ENCODE measurements at places on chromosomes 6 and 20.

DNA sequence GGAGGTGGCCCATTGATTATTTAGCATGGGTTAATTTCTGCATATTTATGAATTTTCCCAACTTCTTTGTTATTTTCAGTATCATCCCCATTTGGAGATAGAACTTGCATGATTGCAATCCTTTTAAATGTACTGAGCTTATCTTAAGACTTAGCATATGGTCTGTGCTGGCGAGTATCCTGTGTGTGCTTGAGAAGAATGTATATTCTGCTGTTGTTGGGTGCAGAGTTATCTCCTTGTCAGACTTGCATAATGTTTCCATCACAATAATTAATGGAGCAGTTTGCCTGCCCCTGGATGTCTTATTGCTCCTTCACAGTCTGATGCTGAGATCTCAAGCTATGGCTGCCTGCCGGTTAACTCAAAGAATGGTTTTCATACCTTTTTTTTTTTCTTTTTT lies 112.6 kb downstream of the CDYL start:
- DNase-seq: no peak

GRCh38 chr6:28433119-28433518 lies 10.2 kb downstream of the ZSCAN23 start:
- DNase-seq: no peak

DNA sequence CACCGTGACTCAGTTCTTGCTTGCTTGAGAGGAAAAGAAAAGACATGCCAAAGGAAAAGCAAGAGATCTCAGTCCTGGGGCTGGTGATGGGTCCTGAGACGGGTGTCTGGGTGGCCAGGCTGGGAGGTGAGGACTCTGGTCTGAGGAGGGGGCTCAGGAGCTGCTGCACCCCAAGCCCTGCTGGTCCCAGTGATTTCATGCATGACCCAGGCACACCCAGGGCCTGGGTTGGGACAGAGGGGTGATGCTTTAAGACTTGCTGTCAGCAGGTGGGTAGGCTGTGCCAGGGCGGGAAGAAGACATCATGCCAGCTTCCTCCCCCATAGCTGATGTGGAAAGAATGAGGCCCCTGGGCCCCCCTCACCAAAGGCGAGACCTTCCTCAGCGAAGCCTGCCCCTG lies 65.1 kb upstream of the PMEPA1 start:
- DNase-seq: no peak

GRCh38 chr6:113672491-113673149 lies 184.5 kb upstream of the MARCKS start:
- DNase-seq: no peak

- no peak for DNase-seq
Measured at GRCh38 chr6:20178327-20178726, 33.9 kb downstream of the MBOAT1 start.

GRCh38 chr6:62357835-62358234 lies 71.8 kb upstream of the KHDRBS2 start:
- no peak for DNase-seq

- DNase-seq: no peak
Measured at GRCh38 chr20:61320691-61321425, 68.8 kb downstream of the CDH4 start.

- DNase-seq: no peak
Measured at GRCh38 chr20:22382742-22383141, 201.6 kb downstream of the FOXA2 start.

DNA sequence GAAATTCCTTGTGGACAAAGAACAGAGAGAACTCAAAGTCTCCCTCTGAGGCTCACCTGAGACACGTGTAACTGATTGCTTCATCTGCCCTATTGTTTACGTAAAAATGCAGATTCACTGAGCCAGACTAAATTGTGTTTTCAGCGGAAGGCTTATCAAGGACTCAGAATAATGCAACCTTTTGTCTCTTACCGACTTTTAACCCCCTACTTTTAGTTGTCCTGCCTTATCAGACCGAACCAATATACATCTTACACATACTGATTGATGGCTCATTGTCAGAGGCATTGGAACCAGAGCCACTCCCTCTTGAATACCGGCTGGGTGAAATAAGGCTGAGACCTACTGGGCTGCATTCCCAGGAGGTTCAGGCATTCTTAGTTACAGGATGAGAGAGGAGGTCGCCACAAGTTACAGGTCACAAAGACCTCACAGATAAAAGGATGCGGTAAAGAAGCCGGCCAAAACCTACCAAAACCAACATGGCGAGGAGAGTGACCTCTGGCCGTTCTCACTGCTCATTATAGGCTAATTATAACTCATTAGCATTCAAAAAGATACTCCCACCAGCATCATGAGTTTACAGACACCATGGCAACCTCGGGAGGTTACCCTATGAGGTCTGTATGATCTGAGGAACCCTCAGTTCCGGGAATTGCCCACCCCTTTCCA lies 95.5 kb upstream of the ZNF184 start:
- no peak for DNase-seq

Data from T-helper 22 cell (primary cell).